ENCODE measurements at places on chromosomes 11 and 22.

DNA sequence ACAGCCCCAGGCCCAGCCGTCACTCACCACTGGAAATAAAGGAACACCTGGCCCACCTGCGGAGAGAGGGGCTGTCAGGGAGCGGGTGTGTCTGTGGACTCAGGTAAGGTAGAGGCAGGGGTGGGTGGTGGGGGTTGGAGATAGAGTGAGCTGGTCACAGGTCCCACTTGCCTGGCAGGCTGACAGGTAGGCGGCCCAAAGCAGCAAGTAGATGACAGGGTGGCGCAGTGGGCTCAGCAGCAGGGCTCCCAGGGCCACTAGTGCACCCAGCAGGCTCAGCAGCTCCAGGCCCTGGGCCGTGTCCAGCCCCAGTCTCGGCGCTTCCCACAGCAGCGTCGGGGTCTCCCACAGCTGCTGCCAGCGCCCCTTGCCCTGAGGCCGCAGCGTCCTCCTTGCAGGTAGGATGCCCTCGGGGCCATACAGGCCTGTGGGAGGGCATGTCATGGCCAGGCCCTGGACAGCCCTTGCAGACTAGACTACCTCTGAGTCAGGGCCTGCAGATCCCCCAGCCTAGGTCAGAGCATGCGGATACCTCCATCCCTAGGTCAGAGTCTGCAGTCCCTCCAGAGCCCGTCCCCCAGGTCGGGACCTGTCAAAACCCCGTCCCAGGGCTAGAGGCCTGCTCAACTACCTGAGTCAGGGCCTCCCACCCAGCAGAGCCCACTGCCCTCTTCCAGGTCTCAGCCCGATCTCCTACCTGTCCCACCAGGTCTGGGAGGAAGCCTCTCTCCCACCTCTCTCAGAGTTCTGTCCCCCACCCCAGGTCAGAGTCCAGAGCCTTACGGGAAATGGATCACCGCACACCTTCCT is 686 bp downstream of the LMF2 start:
- DNase-seq = no peak

GRCh38 chr11:114075891-114076441 is 16.5 kb downstream of the ZBTB16 start:
- peak; percentile 89 for DNase-seq

- DNase-seq = no peak
Observed at GRCh38 chr11:104668797-104669463, 229.3 kb downstream of the CASP12 start.

DNA sequence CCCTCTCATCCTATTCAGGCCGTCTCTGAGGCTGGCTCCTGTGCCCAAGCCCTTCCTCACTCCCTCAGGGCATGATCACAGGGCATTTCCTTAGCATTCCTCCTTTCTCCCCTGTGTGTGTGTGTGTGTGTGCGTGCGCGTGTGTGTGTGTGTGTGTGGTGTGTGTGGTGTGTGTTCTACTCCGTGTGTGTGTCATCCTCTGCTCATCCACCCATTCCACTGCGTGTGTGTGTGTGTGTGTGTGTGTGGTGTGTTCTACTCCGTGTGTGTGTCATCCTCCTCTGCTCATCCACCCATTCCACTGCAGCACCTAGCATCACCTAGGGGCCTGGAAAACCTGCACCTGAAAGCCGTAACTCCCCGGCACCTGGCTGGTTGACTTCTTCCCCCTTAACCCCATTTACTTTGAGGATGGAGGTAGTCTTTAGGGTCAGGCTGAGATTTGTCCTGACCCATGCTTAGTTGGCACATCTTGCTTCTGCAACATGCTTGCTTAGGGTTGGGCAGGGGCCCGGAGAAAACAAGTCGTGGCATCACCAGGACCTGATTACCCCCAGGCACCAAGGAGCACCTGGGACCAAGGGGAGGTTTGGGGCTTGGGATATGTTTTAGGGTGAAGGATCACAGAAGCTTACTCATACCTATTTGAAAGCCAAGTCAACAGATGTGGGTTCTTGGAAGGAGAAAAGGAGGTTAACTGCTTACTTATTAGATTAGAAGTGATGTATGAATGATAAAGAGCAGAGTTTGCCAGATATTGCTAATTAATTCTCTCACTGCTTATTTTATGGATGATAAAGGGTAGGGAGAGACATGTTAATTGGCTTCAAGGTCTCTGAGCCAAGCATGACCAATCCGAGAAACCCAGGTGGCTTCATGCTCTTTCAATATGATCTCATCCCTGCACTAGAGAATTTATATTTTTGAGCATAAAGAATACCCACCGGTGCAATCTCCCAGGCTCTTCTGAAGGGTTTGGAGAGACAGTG is 18.9 kb downstream of the TIMP3 start:
- no peak for DNase-seq

GRCh38 chr22:17918840-17919239 is 105.5 kb downstream of the MICAL3 start:
- no peak for DNase-seq

- no peak for DNase-seq
Observed at GRCh38 chr11:13955971-13956421, 6.5 kb upstream of the SPON1 start.

DNA sequence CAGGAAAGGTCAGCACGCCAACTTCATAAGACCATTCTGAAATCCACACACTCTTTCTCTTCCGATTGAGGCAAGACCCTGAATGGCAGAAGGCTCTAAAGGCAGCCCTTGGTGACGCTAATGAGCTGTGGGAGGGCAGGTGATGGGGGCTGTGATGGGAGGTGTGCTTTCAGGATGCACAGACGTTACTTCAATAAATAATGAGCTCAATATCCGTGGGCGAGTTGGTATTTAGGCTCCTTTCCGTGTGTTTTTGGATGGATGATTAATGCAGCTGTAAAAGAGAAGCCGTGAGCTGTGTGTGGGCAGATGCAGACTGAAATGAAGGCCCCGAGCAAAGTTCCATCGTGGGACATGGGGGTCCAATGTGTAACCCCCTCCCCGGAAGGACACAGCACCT is 130.6 kb upstream of the CSNK2A3 start:
- no peak for DNase-seq

DNA sequence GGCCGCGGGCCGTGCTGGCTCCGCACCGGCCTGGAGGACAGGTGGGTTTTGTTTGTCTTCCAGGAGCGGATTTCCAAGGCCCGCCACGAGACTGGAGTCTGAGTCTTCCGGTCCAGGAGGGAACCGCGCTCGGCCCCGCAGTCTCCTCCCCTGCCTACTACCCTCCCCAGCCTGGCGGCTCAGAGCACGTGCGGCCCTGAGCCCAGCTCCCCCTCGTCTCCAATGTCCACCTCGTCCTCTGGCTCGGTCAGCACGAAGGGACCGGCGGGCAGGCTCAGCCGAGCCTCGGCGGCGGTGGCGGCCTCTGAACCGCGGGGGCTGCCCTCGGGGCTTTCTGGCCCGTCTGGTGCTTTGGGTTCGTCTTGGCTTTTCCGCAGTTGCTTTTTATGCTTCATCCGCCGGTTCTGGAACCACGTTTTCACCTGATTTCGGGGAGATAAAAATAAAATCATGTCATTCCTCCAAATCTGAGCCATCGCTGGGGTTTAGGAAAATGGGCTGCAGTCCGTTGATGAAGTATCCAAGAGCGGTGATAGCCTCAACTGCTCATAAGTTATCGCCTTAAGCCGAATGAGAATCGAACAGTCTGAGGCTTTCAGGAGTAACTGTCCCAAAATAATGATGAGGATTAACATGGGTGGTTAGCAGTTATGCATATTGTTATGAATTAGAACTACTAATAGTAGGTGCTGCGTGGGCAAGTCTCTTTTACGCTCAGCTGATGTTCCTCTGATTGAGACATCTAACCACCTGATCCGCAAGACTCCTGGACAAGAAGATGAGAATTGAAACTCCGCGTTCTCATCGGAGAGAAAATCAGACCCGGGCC is 4.0 kb downstream of the BSX start:
- DNase-seq = no peak

DNA sequence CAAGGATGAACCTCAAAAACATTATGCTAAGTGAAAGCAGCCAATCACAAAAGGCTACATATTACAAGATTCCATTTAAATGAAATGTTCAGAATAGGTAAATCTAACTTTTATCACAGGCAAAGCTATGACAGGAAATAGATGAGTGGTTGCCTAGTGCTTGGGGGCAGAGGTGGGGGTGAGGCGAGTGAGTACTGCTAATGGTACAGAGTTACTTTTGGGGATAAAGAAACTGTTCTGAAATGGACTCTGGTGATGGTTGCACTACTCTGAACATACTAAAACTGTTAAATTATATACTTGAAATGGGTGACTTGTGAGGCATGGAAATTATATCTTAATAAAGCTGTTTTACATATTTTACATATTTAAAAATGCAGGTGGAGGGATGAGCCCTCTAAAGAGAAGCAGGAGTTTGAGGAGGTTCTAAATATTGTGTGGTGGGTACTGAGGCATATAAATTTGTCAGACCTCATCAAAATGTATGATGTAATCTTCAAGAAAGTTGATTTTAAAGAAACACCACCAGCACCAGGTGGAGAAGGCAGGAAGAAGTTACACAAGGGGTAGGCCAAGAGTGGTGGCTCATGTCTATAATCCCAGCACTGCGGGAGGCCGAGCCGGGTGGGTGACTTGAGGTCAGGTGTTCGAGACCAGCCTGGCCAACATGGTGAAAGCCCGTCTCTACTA is 3.6 kb downstream of the SLC43A1 start:
- DNase-seq = no peak

DNA sequence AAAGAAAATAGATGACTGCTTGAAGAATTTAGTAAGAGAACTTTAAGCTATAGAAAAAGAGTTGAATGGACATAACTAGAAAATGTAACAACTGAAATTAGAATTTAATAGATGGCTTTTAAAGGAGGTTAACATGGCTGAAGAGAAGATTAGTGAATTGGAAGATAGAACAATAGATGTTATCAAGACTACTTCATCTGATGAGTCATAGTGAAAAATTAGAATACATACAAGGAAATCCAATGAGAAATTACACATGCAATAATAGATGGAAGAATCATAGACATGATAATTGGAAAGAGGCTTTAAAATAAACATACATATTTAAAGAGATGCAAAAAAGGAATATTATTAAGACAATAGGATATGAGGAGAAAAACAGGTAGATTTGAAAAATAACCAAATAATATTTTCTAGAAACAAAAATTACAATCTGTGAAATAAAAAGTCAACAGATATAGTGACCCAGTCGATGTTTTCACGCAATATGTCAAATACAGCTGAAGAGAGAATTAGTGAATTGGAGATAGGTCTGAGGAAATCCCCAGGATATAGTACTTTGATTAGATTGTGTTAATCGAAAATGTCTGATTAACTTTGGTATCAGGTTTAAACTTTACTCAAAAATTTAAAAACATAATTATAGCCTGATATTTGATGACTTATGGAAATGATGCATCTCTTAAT is 28.2 kb downstream of the CAT start:
- DNase-seq = no peak

DNA sequence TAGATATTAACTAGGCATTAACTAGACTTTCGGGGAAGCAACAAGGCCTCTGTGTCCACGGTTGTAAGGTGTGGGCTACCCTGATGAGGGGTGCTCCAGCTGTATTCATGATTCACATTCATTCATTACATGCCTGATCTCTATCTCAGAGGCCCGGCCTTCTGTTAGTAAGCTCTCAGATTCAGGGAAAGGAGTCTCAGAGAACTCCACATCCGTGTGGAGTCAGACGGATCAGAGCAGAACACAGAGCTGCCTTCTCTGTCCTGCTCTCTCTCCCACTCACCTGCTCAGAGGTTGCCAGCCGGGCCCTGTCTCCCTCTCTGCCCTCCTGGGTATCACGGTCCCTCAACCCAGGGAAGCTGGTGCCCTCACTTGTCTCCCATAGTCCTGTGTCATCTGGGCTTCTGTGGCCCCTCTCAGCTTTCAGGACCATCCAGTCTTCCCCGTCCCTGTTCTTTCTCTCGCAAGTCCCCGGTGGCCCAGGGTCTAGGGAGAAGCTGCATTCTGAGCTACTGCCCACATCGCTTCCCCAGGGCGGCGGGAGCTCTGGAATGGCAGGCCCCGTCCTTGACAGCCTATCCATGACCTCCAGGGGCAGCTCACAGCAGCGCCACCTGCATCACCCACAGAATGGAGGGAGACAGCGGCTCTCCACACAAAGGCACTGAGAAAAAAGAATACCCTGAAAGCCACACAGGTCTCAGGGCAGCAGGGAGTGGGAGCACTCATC is 4.3 kb downstream of the TP53AIP1 start:
- no peak for DNase-seq

DNA sequence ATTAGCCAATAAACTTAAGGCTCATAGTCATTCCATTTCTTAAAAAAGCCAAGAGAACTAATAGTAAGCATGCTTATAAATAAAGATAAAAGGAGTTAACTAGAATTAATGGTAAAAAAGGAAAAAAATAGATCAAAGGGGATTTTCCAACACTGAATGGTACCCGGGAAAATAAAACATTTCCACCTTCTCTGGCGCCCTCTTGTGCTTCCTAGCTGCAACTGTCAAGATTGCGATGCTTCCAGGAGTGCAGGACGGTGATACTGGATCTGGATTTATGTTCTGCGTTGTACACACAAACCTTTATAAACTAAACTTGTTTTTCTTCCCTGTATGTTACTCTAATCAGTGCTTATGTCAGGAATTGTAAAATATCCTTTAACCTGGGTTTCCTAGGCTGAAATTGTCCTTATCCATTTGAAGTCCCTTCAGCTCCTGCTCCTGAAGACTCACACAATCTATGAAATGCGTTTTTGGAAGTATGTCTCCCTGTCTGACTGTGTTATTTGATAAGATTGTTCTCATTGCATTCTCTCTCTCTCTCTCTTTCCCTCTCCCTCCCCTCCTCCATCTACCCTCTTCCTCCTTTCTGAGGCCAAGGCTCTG is 9.6 kb upstream of the HTATIP2 start:
- no peak for DNase-seq

- no peak for DNase-seq
Observed at GRCh38 chr11:1117992-1118391, 39.8 kb upstream of the MUC5AC start.

GRCh38 chr11:131897956-131898355 is 527.5 kb downstream of the NTM start:
- no peak for DNase-seq

- DNase-seq = peak; percentile 46
Observed at GRCh38 chr22:21632931-21633330, 371 bp downstream of the CCDC116 start.

GRCh38 chr11:11414996-11415395 is 61.9 kb upstream of the CSNK2A3 start:
- no peak for DNase-seq

- DNase-seq = no peak
Observed at GRCh38 chr11:101620026-101620425, 36.2 kb upstream of the TRPC6 start.

- DNase-seq = no peak
Observed at GRCh38 chr11:75244052-75244814, 3.7 kb downstream of the TPBGL start.

GRCh38 chr11:69647761-69648497 is 7.0 kb downstream of the CCND1 start:
- DNase-seq = no peak

GRCh38 chr11:15278128-15278527 is 163.4 kb downstream of the INSC start:
- no peak for DNase-seq

GRCh38 chr11:100574894-100575769 is 112.0 kb upstream of the ARHGAP42 start:
- DNase-seq = no peak

DNA sequence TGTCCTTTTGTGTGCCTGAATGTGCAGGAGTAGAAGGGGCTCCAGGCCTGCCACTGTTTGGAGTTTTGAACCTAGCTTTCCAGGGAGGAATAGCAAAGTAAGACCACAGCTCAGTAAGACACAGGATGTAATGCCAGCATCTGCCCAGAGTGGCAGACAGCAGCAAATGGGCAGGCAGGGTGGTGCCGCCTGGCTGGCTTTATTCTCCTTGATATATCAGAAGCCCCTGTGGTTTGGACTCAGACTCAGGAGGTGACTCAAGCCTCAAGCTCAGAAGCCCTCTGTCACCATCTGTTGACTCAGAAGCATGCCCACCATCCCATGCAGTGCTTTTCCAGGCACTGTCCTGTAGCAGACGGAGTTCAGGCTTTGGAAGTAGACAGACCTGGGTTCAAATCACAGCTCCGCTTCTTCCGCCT is 72.7 kb upstream of the TTC12 start:
- DNase-seq = no peak

All from natural killer cell treated with Interleukin-12 subunit alpha and Interleukin-12 subunit beta and Interleukin-15 and Interleukin-18, amount 100 ng/mL, for 72 hours (primary cell).